ENCODE measurements at places on chromosomes 2 and 18.

DNA sequence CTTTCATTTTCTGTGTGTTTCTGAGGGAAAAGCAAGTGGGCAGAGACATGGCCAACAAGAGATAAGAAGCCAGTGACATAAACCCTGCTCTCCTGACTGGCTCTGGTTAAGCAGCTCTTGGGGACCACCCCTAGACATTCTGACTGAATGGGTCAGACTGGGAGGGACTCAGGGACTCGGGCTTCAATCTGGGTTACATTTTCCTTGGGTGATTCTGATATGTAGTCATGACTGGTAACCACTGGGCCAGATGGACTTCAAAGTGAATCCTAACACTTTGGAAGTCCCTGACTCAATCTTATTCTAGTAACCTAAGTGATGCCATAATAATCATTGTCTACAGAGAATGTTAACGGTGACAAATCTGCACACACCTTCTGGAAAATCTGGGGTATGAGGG is 397.8 kb downstream of the NBAS start:
- peaks cover 10% of the 10 kb centered on the region for H3K27me3 ChIP-seq
- H3K4me3 ChIP-seq = no peak overlapping the region
- peaks cover 2% of the 10 kb centered on the region for H3K36me3 ChIP-seq
- no peaks in the 10 kb centered on the region for H3K4me1 ChIP-seq
- H3K27ac ChIP-seq = no peak overlapping the region
- no peak for DNase-seq

DNA sequence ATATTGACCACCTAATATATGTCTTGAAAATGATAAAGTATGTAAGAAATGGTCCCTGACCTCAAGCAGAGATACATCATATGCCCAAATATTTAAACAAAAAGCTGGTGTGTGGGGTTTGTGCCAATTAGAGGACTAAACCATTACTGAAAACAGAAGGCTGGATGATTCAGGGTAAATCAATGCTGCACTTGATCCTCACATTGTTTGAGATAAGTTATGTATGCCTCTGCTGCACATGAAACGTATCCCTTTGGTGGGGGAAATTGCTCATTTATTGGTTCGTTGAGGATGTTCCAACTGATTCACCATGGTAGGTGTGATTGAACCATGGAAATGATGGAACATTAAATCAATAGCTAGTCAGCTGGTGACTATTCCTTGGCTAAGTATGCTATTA is 24.7 kb upstream of the DARS1 start:
- no peak overlapping the region for H3K4me3 ChIP-seq
- no peak overlapping the region for H3K27ac ChIP-seq
- H3K27me3 ChIP-seq = peaks cover 4% of the 10 kb centered on the region

- H3K27ac ChIP-seq = peak overlapping the region; percentile 92
- H3K4me1 ChIP-seq = peaks cover 65% of the 10 kb centered on the region
- H3K36me3 ChIP-seq = peaks cover 68% of the 10 kb centered on the region
- no peaks in the 10 kb centered on the region for H3K27me3 ChIP-seq
- H3K4me3 ChIP-seq = peak overlapping the region; percentile 48
- no peak for DNase-seq
These were observed 18.1 kb downstream of the NDC80 start for GRCh38 chr18:2589345-2590068.

DNA sequence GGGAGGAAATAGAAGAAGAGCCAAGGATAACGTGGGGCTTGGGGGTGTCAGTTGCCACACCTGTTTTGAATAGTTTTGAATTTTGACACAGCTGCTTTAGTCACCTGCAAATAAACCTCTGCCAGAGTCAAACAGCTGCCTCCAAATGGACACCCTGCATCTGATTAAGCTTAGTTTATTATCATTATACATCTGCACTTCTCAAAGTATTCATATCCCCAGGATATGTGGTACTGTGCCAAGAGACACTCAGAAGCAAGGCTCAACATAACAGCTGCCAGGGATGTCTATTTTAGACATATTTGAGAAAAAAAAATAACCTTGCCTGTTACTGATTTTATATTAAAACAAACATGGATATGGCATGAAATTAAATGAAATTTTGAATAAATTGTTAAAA is 122.5 kb upstream of the WDR75 start:
- DNase-seq = no peak
- peaks cover 6% of the 10 kb centered on the region for H3K4me1 ChIP-seq
- H3K27me3 ChIP-seq = no peaks in the 10 kb centered on the region
- no peak overlapping the region for H3K27ac ChIP-seq
- H3K4me3 ChIP-seq = no peak overlapping the region

DNA sequence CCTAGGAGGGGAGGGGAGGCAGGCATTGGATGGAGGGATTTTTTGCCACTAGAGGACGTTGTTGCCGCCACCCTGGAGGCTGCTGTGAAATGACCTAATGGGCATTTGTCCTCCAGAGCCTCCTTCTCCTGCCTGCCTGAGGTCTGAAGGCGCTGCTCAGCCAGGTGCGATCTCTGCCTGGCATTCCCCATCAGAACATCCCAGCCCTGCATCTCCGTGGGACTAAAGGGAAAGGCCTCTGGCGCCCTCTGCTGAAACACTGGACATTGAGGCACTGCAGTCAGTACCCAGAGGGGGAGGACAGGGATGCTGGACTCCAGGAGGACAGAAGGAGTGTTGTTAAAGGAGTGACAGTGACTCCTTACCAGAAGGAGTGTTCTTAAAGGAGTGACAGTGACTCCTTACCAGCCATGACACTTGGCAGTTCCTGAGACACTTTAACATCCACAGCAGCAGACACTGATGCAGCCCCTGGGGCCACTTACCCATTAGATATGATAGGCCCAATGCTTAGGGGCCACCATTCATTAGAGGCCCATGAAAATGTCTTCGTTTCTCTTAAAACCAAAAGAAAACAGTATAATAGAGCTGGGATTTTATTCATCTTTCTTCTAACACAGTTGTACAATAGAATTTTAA is 17.0 kb downstream of the THNSL2 start:
- no peak overlapping the region for H3K4me3 ChIP-seq
- peaks cover 4% of the 10 kb centered on the region for H3K27me3 ChIP-seq
- H3K27ac ChIP-seq = no peak overlapping the region

DNA sequence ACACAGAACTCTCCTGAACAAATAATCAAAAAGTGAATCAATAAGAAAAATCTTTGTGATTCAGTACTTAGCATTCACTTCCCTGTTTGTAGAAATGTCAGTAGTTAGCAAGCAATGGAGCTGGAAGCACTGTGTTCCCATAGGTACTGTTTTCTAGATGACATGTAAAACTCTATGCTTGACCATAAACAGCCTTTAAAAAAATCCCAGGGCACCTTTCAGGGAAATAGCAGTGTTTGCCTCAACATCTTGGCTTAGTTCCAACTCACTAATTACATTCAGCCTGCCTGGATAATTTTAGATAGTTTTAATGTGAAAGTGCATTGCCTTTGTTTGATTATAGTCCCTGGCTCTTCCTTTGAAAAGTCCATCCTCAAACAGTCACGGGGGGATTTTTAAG is 721.8 kb downstream of the ERBB4 start:
- H3K27me3 ChIP-seq = no peaks in the 10 kb centered on the region
- no peak overlapping the region for H3K27ac ChIP-seq
- no peaks in the 10 kb centered on the region for H3K36me3 ChIP-seq
- no peaks in the 10 kb centered on the region for H3K4me1 ChIP-seq
- H3K4me3 ChIP-seq = no peak overlapping the region

DNA sequence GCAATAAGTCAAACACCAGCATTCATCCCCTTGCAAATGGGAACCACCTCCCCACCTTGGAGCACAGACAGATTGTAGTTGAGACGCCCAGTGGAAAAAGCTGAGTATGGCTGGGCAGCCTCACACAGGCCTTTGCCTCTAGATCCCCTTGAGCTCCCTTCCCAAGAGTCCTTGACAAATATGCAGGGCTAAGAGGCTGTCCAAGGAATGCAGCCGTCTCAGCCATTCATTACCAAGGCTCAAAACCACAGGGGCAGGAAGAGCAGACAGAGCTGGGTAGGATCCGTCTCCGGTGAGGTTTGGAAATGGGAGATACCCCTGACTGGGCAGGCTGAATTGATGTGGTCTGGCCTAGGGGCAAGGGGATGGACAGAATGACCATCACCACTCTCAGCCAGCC is 557.1 kb downstream of the TNS1 start:
- H3K4me1 ChIP-seq = no peaks in the 10 kb centered on the region
- H3K36me3 ChIP-seq = no peaks in the 10 kb centered on the region
- DNase-seq = no peak
- H3K4me3 ChIP-seq = no peak overlapping the region

DNA sequence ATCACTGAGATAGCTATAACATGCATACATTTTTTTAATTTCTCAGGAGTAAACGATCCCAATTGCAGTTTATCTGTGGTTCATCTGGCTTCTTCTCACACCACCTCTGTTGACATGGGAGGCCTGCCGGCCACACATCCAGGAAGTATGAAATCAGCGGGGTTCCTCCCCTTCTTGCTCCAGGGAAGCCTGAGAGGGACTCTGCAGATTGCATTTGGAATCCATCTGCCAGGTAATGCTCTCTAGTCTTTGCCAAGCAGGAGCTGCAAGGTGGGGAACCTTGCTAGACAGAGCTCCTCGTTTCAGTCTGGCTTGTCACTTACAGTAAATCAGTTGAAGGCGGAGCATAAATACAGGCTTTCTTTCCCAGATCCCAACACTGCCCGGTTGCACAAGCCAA is 49.9 kb downstream of the SOX11 start:
- H3K4me1 ChIP-seq = no peaks in the 10 kb centered on the region
- no peaks in the 10 kb centered on the region for H3K36me3 ChIP-seq
- H3K4me3 ChIP-seq = no peak overlapping the region

DNA sequence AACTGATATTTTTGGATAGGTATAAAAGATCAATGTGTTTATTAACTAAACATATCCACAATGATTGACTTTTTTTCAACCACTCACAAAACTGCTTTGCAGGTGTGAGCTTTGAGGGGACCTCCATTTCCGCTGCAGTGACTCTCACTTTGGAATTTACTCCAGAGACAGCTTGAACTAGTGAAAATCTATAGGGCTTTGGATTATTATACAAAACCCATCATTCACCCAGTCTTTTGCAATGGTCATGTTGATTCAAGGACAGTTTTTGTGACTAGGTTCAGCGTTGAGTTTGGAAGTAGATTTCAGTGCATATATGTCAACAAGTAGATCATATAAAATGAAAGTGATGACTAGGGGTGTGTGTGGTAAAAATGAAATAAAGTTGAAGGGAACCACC is 87.7 kb downstream of the EHBP1 start:
- H3K36me3 ChIP-seq = no peaks in the 10 kb centered on the region
- H3K27me3 ChIP-seq = no peaks in the 10 kb centered on the region
- no peak for DNase-seq
- H3K4me1 ChIP-seq = no peaks in the 10 kb centered on the region

- no peak overlapping the region for H3K4me3 ChIP-seq
- DNase-seq = no peak
- H3K27me3 ChIP-seq = peaks cover 49% of the 10 kb centered on the region
These were observed 6.4 kb downstream of the TWIST2 start for GRCh38 chr2:238854246-238854645.

Data from activated naive CD4-positive, alpha-beta T cell treated with anti-CD3 and anti-CD28 coated beads, Interleukin-2, amount 10 ng/mL, durations not matched to agents 7 days and 5 days (primary cell).